ENCODE measurements at places on chromosomes 6 and 20. TPM values are rescaled to one million over a fixed set of nuclear protein-coding genes. Genes with fewer than 3 reads are reported as not detected.
A peak's percentile ranks its signal among the peaks of the same experiment; 100 is the strongest.

CD83 gene
- 5.8 TPM for total RNA-seq

DNA sequence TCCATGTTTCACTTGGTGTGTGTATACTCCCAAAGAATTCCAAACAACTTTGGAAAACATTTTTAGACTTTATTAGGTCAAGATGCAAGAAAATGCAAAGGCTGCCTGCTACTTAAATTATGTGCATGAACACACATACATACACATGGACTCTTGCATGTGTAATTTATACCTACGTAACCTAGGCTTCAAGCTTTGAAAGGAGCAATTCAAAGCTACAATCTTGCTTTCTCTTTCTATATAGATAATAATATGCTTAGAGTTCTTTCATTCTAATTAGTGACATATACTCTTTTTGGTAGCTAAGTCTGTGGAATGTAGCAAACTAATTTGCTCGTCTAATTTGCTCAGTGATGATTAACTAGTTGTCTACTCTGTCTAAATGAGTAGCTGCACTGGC, 146.5 kb downstream of the EPHA7 start:
- DNase-seq: no peak

GRCh38 chr6:127762284-127762683, 138.6 kb downstream of the THEMIS start:
- DNase-seq: no peak

- DNase-seq: peak; percentile 40
Measured at GRCh38 chr6:17705778-17706579, 746 bp downstream of the NUP153 start.

Data from mucosa of gallbladder (tissue), 1 donor.